ENCODE measurements at places on chromosomes 2 and 18. TPM values are rescaled to one million over a fixed set of nuclear protein-coding genes. Genes with fewer than 3 reads are reported as not detected.

Gene TBR1
- total RNA-seq: 4.3 TPM

Gene CDH19
- total RNA-seq: 6.7 TPM

Gene MAPK4
- total RNA-seq: 7.9 TPM

Gene ONECUT2
- total RNA-seq: 2.6 TPM

Gene DSC3
- 86.9 TPM for total RNA-seq

Gene DNAH7
- total RNA-seq: 4.8 TPM

Gene ACOXL
- 6.0 TPM for total RNA-seq

Gene ADD2
- total RNA-seq: 3.4 TPM

Gene POMC
- total RNA-seq: 0.72 TPM

Gene POTEC
- 0.72 TPM for total RNA-seq

Gene TCF7L1
- total RNA-seq: 4.3 TPM

Gene CHN1
- 46.0 TPM for total RNA-seq

Gene UPP2
- 0.24 TPM for total RNA-seq

Gene IL1A
- total RNA-seq: 1.4 TPM

Gene DES
- 2,247 TPM for total RNA-seq

Gene LGALSL
- 14.9 TPM for total RNA-seq

Gene CCDC148
- 3.6 TPM for total RNA-seq

Gene CRYBA2
- total RNA-seq: not detected

Gene TMEM37
- total RNA-seq: not detected

Gene WDFY1
- 99.7 TPM for total RNA-seq

All from umbilical cord (tissue), 2 donors.